ENCODE measurements at places on chromosomes 5 and 9. TPM values are rescaled to one million over a fixed set of nuclear protein-coding genes. Genes with fewer than 3 reads are reported as not detected.

Gene SPACA9
- 3.5 TPM for total RNA-seq

Gene PRRX2
- 50.0 TPM for total RNA-seq

Gene GFPT2
- total RNA-seq, result 44.7 TPM

Gene BNIP1
- total RNA-seq, result 19.2 TPM

Gene PLK2
- total RNA-seq, result 55.7 TPM

Gene ADAMTS16
- total RNA-seq, result 0.17 TPM

Gene KIF4B
- 0.15 TPM for total RNA-seq

Gene SPTLC1
- total RNA-seq, result 147 TPM

Gene CTXN3
- not detected for total RNA-seq

Gene CBY3
- not detected for total RNA-seq

Gene GPR150
- 0.66 TPM for total RNA-seq

Gene KIF20A
- 12.2 TPM for total RNA-seq

Gene IL13
- not detected for total RNA-seq

Gene CD72
- total RNA-seq, result 2.0 TPM

Gene PCDHA9
- total RNA-seq, result under 0.01 TPM

Gene TOPORS
- 24.5 TPM for total RNA-seq

Gene DDX4
- not detected for total RNA-seq

Gene PTCD2
- total RNA-seq, result 14.4 TPM

Gene CDKN2A
- total RNA-seq, result 39.5 TPM

Gene WNT8A
- total RNA-seq, result not detected

Gene STK32A
- 0.44 TPM for total RNA-seq

Gene GIN1
- total RNA-seq, result 7.1 TPM

Gene SHC3
- total RNA-seq, result 61.4 TPM

Gene PCDHGC4
- 6.0 TPM for total RNA-seq

Gene PCSK1
- total RNA-seq, result 0.15 TPM

Gene LCN6
- not detected for total RNA-seq

Gene SHOC1
- total RNA-seq, result under 0.01 TPM
